CD4-positive, alpha-beta T cell treated with Interleukin-1 beta for 1 hour (primary cell): ENCODE measurements at places on chromosomes 6 and 20.

DNA sequence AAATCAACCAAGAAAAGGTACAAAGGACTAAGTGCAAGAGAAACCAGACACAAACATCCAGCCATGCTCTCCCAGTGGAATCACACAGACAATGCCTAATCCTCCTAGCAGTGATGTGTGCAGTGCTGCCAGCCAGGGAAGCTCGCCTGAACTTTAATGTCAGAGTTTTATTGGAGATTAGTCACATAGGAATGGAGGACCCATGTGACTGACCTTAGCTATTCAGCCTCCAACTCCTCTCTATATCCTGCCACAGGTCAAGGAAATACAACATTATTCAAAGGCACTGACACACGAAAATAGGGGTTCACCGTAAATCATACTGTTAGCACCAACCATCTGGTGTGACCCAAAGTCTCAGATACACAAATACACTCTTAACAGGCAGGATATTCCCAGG, 684.6 kb downstream of the DOK5 start:
- DNase-seq = no peak

GRCh38 chr6:48986845-48987244, 476.2 kb downstream of the MMUT start:
- no peak for DNase-seq

DNA sequence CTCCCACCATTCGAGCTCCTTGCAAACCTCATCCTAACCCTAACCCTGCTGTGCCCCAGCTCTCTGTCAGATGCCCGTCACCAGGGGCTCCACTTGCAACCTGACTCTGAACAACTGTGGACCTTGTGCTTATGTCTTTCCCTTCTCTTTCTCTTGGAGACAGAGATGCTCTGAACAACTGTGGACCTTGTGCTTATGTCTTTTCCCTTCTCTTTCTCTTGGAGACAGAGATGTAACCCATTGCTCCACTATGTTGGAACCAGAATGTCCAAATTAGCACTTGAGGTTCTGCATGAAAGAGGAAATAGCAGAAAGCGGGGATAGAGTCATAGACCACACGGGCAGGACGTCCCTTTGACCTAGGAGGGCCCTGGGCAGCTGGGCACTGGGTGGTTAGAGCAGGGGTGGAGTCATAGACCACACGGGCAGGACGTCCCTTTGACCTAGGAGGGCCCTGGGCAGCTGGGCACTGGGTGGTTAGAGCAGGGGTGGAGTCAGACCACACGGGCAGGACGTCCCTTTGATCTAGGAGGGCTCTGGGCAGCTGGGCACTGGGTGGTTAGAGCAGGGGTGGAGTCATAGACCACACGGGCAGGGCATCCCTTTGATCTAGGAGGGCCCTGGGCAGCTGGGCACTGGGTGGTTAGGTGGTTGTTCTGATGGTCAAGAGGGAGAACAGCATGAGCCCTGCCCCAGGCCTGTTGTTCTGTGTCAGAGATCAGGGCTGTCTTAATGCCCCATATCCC, 22.2 kb downstream of the PCMTD2 start:
- no peak for DNase-seq

- no peak for DNase-seq
These were observed 444.3 kb upstream of the NRSN1 start for GRCh38 chr6:23681743-23682142.

DNA sequence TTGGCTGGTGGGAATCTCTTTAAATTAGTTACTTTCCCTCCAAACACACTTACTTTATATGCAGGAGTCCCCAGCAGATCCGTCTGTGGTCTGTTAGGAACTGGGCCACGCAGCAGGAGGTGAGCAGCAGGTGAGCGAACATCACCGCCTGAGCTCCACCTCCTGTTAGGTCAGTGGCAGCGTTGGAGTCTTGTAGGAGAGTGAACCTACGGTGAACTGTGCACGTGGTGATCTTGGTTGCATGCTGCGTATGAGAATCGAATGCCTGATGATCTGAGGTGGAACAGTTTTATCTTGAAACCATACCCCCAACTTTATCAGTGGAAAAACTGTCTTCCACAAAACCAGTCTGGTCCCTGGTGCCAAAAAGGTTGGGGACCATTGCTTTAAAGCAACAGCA, 5.0 kb downstream of the SERPINB6 start:
- no peak for DNase-seq

DNA sequence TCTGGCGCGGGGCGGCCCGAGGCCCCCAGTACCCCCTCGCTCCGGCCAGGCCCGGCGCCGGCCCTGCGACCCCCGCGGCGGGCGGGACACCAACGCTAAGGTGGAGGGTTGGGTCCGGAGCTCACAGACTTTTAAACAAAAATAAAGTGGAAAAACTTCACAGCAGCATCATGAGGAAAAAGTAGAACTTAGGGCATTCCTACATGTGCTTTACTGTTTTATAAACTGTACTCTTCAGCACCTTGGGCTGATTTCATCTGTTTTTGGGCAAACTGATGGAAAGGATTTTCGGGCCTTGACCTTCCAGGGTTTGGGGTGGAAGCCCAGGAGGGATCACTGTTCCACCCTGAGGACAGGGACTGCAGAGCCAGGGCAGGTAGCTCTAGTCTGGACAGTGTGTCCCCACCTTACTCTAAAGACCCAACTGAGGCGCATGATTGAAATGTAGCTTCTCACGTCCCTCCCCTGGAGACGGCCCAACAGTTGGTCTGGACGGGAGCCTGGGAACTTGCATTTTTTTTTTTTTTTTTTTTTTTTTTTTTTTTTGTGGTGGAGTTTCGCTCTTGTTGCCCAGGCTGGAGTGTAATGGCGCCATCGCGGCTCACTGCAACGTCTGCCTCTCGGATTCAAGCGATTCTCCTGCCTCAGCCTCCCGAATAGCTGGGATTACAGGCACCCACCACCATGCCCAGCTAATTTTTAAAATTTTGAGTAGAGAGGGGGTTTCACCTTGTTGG, 740 bp downstream of the NELFCD start:
- DNase-seq = no peak

GRCh38 chr6:3294921-3295871, 36.4 kb downstream of the PSMG4 start:
- no peak for DNase-seq

DNA sequence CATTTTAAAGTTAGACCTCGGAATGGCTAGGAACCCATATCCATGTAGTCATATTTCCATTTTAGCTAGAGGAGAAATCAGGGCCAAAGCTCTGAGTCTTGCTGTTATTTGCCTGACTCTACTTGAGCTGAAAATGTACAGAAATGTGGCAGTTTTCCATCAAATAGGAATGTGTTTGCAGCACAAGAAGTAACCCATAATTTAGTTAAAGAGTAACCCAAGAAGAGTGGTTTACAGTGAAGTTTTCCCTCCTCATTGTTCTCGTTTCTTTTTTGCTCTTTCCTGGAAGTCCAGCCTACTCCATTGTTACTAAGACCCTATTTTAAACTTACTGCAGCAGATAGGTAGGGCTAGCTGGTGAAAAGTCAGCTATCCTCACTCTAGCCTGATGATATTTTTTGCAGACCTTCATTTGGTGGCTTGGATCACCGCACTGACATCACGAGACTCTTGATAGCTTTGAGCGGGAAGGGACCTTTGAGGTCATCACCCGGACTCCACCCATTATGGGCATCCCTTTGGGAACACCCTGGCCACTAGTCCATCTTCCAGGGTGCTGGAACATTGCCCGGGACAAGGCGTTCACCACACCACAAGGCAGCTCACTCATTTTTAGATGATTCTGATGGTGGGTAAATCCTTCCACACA, 28.0 kb upstream of the ADGRF5 start:
- DNase-seq = no peak

GRCh38 chr6:41197234-41197633, 3.7 kb downstream of the TREML2 start:
- DNase-seq = no peak

- DNase-seq = no peak
These were observed at the start of gene EYA2 for GRCh38 chr20:46894579-46894958. TSS of gene EYA2 (plus strand) at chr20:46894843. CDS start at chr20:46990011, 95,168 bp downstream.

DNA sequence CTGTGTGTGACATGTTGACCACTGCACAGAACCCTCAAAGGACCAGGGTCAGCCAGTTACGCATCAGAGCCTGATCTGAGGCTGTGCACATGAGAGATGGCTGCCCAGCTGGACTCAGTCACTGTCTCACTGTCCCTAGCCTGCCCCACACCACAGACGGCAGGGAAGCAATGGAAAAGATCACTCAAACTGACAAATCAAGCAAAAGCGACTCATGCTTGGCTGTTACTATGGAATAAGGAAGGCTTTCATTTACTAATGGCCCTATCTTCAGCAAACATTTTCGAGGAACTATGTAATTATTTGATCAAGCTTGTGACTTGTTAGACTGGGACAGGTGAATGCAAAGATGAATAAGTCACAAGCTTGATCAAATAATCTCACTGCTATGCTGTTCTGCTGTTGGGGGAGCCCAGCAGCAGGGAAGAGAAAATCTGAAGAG, 137.0 kb downstream of the SLC23A2 start:
- no peak for DNase-seq

DNA sequence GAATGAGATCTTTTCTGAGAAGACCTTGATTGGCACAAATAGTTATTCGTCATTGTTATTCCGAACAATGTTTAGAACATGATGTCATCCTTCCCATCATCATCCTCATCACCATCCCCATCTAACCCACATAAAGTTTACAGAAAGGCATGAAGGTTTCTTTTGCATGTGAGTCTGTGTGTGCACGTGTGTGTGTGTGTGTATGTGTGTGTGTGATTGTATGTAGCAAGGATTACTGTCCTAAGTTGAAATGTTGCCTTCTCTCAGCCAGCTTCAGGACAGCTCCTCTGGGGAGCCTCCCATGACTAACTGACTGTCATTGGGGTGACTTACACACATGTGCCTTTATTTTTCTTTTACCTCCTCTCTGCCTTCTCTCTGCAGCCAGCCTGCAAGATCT, 113.5 kb downstream of the SLC22A3 start:
- no peak for DNase-seq

- no peak for DNase-seq
These were observed 9.8 kb upstream of the DEF6 start for GRCh38 chr6:35287671-35288396.

GRCh38 chr6:14292119-14292518, 174.5 kb downstream of the CD83 start:
- no peak for DNase-seq

DNA sequence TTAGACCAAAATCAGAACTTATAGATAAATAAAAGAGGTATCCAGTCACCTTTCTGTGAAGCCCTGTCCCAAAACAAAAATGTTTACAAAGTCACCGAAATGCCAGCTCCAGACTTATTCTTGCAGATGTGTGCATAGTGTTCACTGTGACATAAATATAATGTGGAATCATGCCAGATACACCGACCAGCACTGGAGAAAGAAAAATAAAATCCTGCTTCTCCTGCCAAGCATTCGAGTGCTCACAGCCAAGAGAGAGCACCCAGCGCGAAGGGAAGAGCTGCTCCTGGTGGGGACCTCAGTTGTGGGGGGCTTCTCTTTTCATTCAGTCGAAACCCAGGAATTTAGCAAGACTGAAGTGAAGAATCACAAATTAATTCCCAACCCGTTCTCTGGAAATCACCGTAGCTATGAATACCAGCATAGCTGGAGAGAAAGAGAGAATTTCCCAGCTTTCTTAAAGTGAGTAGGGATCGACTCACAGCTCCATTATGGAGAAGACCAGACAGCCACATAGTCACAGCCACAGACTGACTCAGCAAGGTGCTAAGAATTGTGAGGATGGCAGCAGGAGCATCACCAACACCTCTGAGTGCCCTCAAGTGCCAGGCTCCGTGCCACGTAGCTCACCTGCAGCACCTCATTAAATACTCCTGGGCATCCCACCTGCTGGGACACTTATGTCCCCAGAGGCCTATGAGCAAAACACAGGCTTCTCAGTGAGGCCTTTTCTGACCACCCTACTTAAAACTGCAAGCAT, 33.2 kb downstream of the BFSP1 start:
- DNase-seq = no peak

GRCh38 chr20:41367956-41368355, 1.3 kb upstream of the EMILIN3 start:
- DNase-seq = no peak

DNA sequence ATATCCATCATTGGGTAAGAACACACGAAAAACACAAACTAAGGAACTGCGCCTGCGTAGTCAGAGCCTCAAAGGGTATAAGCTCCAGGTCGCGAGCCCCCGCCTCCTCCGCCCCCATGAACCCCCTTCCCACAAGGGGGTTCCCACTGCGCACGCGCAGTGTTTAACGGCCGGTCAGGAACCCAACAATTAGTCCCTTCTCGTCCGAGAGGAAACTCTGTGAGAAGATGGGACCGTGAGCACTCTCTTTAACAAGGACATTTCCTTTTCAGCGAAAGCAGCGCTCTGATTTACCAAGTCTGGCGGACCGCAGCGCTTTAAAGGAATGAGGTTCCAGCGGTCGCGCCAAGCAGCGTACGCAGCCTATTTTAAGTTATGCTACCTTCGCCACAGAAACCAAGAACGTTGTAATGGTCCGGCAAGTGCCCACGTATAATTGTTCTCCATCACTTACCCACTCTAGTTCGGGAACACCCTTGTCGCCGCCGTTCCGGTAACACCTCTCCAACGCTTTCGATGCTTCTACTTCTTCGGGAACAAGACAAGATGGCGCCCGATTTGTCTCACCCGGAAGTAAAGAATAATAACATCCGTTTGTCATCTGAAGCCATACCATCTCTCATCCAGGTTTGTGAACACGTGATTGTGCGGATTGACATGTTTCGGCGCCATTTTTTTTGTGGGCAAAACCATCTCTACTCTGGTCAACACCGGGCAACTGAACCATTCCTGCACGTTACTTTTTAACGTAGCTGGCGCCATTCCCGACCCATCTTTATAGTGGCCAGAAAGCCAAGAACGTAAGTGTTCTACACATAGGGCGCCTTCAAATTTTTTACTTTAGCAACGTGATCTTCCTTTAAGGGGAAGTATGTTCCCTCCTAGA, at the start of gene PNISR:
TSS of gene PNISR (minus strand) at position 548 of the 886 bp plus-strand sequence. CDS start 10,649 bp downstream, outside the sequence.
- peak; percentile 94 for DNase-seq

- DNase-seq = no peak
These were observed 2.5 kb upstream of the SLCO4A1 start for GRCh38 chr20:62639765-62640164.

- DNase-seq = no peak
These were observed 142.1 kb downstream of the TAF4 start for GRCh38 chr20:61923371-61924166.

DNA sequence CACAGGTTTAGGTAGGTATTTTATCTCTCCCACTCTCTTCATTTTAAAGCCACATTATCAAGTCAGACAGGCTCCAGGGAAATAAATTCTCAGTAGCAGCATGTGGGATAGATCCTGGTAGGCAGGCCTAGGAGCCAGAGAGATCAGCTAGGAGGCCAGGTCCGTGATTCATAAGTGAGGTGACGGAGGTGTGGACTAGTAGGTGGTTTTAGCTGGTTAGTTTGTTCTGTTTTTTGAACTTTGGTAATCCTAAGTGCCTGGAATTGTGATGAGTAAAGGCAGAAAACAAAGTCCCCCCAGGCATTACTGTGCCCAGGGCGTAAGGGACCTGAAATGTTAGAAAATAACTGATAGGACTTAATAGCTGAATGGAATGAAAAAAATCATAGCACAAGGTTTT, 53.6 kb upstream of the E2F3 start:
- no peak for DNase-seq
